ENCODE measurements at places on chromosomes 6 and 20.

GRCh38 chr6:89242574-89243330, 25.6 kb upstream of the GABRR1 start:
- no peak for DNase-seq

DNA sequence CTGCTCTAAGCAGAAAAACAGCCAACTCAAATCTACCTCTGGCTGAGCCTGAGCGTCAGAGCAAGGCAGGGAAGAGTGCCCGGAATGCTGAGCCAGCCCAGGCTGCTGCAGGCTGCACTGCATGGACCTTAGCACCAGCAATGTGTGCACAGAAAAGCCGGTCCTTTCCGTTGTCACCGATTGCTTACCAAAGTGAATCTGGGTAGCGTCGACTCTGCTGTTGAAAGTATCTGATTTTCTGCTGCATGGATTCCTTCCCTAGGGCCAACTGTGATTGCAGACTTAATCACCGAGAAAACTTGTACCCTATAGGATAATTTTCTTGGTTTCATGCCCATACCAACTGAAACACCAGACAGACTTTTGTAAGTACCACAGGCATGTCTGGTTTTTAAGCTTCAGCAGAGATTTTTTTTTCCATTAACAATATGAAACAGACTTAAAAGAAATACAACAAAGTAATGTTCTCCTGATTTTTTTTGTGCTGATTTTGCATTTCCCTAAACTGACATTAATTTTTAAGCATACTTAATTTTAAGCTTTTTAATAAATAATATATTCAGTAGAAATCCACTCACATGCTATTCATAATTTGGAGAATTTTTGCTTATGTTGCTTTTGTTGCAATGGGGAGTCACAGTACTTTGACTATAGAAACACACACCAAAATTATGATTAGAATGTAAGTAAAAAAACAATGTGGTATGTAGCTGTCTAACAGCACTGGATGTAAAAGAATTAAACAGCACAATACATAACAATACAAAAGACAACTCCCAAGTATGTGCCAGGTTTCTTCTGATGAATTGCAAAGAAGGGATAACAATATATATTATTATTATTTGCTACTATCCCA, 218.0 kb downstream of the THBS2 start:
- no peak for DNase-seq

DNA sequence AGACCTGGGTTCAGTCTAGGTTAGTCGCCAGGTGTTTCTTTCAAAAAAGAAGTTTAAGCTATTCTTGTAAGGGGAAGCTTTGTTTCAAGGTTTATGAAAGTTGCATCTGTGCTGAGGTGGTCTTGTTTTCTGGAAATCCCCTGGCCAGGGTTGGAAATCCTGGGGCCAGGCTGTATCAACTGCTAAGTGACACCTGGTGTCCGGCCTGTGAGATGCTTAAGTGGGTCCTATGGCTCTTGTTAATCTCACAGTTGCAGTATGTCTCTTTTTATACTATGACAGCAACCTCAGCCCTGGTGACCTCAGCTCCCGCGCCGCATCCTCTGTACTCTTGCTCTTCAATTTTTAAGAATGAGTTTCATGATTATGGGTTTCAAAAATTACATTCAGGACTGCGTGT, 72.0 kb downstream of the CHMP4B start:
- DNase-seq = no peak

GRCh38 chr20:58694241-58695083, 1.9 kb downstream of the NPEPL1 start:
- no peak for DNase-seq

DNA sequence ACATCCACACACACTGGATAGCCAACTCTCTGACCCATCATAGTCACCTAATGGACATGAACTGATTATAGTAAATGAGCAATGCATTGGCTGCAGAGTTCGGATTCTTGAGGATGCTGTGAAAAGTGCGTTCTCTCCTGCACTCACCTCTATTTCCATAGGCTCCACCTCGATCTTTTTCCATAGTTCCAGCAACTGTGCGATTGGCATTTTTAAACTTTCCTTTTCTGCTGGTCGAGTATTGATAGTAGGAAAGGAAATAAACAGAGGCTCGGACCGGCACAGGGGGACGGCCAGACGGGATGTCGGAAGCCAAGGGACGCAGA, 94.4 kb downstream of the RNASET2 start:
- no peak for DNase-seq

- no peak for DNase-seq
Measured at GRCh38 chr6:10690651-10691445, 3.6 kb downstream of the C6orf52 start.

DNA sequence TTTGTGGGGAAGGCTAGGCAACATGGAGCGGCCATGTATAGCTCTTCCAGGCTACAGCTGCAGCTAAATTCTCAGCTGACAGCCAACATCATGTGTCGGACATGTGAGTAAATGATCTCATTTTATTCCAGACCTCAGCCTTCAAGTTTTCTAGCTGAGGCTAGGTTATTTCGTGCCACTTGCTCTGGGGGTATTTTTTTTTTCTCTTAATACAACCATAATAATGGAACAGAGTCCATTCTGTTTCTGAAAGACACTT, 573.5 kb downstream of the CD109 start:
- DNase-seq = no peak

- no peak for DNase-seq
Measured at GRCh38 chr20:46804126-46804525, 90.5 kb upstream of the EYA2 start.

DNA sequence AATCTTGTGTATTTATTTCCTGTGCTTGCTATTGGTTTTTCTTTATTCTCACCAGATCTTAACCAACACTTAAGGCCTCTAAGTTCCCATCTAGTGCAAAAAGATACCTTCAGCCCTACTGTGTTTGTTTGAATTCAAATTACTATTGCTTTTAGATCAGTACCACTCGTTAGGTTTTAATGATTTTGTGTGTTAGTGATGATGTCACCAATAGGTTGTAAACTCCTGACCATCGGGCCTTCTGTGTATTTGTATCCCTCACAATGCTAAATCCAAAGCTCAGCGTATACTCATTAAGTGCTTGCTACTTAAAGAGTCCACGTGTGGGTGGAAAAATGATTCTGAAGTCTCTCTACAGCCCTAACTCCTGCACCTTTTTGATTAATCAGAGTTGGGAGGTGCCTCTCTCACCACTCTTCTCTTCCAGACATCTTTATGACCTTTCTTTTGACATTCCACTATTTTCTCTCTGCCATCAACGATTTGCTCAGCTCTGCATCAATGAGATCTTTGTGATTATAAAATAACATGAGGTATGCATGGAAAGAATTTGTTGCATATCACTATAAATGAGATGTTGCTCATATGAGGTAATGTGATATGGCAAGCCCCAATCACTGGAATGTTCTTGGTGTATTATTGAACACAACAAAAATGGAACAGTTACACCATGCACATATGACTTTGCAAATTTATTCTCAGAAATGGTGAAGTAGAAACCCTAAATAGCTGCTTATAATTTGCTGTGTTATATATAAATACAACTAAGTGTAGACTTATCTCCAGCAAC, 55.1 kb upstream of the LAMA2 start:
- no peak for DNase-seq

- DNase-seq = no peak
Measured at GRCh38 chr6:118187568-118188164, 280.6 kb downstream of the SLC35F1 start.

GRCh38 chr6:33633462-33634158, 12.5 kb downstream of the ITPR3 start:
- peak; percentile 77 for DNase-seq

DNA sequence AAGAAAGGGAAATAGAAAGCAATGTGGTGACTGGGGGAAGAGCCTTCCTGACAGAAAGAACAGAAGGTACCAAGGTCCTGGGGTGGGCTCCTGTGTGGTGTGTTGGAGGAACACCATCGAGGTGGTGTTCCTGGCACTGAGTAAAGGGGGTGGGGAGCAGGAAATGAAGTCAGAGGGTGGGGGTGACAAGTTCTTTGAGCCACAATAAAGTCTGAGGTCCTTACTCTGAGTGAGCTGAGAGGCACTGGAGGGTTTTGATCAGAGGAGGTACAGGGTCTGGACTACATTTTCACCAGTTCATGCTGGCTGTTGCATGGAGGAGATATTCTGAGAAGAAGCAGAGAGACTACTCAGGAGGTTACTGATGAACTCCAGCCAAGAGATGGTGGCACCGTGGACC, 198.2 kb downstream of the GMPR start:
- peak; percentile 64 for DNase-seq

DNA sequence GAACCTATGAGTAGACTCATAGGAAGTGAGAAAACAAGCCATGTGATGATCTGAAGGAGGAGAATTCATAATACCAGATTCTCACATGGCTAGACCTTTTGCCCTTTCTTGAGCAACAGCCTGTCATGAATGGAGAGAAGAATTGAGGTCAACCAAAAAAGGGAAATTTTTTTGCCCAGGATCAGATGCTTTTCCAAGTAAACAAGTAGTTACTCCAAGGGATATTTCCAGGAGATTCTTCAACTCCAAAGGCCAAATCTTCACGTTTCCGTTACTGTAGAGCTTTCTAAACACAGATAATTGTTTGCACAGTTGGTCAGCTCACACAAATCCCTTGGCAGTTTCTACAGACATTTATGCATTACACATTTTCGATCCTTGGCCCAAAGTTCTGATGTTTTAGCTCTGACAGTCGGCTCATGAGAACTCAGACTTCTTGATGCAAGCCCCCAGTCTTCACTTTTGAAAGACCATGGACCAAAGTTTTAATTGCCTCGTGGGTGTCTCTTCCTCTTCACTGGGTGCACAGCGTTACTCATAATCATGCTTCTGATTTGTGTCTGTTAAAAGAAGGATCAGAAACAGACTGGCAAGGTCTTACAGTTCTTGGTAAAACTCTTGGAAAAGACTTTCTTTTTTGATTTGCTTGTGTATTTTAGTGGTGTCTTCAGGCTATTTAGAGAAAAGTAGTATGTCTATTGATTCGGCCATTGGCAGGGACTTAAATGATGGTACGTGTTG, 115.0 kb downstream of the TSHZ2 start:
- DNase-seq = no peak

- DNase-seq = no peak
Measured at GRCh38 chr6:145015739-145016558, 719.4 kb downstream of the EPM2A start.

DNA sequence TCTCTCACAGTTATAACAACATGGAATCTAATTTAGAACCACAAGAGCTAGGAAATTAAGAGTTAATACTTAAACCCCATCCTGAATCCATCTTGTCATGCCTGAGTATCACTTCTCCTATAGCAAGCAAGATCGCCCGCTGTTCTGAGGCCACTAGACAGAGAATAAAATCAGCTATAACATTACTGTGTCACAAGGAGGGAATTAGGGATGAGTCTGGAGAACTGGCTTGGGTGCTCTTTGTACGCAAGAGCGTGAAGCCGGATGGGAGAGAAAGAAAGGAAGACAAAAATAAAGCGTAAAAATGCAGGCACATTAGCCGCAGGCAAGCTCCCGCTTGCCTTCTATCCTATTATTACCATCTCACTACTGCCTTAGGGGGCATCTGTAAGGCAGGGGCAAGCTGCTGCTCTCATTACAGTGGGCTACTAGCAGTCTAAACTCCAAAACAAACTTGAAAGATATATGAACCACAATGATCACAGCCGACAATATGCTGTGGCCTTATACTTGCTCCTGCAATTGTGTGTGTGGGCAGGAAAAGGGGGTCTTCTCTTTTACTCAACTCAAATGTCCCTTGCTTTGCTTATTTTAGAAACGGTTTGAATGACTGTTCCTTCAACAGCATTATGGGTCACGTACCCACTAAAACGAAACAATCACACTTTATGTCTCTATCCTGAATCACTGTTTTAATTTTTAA, 81.9 kb downstream of the GJA10 start:
- DNase-seq = no peak

- DNase-seq = no peak
Measured at GRCh38 chr20:10040070-10040975, 5.5 kb downstream of the ANKEF1 start.

DNA sequence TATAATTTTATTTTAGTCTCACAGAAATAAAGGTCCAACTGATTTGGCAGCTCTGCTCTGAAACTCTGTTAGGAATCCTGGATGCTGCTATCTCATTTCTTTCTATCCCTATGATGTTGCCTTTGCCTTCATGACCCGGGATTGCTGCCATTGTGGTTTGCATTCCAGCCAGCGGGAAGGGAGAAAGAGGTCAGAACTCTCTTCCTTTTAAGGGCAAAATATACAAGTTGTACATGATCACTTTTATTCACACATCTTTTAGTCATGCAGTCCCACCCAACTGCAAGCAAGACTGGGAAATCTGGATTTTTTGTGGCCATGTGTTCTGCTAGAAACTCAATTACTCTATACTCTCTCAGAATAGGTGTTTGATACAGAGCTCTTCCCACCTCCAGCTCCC, 263.1 kb upstream of the ZFP64 start:
- no peak for DNase-seq

DNA sequence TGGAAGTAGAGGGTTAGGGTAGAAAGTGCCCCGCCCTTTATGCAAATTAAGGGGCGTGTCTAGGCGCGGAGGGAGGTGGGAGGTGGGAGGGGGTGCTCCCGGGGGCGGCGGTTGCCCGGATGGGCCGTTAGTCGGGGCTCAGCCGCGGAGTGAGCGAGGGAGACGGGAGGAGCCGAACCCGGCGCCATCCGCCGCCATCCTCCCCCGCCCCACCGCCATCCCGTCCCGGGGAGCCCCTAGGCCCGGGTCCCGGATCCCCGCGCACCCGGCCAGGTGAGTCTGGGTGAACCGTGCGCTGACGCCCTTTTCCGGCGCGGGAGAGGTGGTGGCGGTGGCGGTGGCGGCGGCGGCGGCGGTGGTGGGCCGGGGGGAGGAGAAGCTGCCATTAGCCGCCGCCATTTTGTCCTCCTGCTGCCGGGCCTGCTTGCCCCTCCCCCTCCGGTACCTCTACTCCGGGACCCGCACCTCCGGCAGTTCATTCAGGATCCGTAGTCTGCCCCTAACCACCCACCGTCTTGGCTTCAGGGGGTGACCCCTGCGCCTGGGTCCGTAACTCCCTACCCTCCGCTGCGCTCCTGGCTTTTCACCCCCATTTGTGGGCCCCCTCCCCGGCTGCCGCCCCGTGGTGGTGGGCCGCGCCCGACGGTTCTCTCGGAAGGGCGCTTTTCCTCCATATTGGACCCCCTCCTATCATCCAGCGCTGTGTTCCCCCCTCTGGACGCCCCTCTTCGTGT, at the start of gene PRRC2A:
PRRC2A (plus strand) TSS at position 130 of the 734 bp plus-strand sequence. CDS start 2,075 bp downstream, outside the sequence.
- DNase-seq = no peak

GRCh38 chr6:134196568-134197193, 121.2 kb downstream of the SGK1 start:
- DNase-seq = no peak
